Kidney capillary endothelial cell (primary cell): ENCODE measurements at places on chromosomes 12 and 14.

- no peak for DNase-seq
These were observed 2.0 kb upstream of the SOS2 start for GRCh38 chr14:50233166-50233950.

DNA sequence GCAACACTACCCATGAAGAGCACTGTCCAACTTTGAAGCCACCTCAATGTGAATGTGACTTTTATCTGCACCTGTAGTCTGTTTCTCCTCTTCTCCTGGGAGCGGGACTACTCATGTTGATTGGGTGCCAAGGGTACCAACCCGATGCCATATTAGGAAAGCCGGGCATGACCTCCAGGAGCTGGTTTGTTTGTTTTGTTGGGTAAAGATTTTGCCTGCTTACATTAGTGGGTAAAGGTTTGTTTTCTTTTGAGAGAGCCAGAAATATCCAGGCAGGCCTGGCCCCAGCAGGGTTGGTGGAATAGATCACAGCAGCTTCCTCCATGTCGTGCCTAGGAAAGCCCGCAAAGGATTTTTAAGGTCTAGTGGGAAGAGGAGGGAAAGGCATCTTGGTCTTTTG, 19.7 kb upstream of the ITPK1 start:
- no peak for DNase-seq

- no peak for DNase-seq
These were observed 163.4 kb downstream of the SRGAP1 start for GRCh38 chr12:64007853-64008252.

DNA sequence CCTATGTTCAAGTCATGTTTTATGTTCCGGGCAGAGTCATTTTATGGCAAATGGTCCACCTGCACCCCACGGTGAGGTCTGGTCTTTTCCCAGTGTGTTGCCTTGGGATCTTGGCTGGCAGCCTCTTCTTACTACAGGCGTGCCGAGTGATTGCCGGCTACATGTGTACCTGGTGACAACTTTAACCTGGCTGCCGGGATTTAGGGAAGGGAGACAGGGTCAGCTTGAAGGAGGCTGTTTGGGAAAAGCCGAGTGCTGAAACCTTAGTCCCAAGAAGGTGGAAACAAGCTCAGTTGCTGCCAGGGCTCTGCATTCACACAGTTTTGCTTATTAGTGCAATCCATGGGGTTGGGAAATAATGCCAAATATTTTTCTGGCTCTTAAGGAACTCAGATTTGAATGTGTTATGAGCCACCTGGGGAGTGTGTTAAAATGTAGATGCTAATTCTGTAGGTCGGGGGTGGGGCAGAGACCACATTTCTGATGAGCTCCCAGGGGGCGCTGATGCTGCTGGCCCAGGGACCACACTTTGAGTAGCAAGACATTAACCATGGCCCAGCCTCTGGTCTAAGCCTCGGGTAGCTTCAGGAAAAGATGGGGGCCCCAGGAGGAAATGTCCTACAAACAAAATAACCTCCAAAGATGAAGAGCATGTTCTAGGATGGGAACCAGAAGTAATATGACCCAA, 179.6 kb downstream of the TBX5 start:
- DNase-seq, result no peak

- peak; percentile 67 for DNase-seq
These were observed 40.9 kb upstream of the VASH1 start for GRCh38 chr14:76720382-76720813.

- DNase-seq, result no peak
These were observed 141.4 kb downstream of the TTLL5 start for GRCh38 chr14:75802486-75802885.

DNA sequence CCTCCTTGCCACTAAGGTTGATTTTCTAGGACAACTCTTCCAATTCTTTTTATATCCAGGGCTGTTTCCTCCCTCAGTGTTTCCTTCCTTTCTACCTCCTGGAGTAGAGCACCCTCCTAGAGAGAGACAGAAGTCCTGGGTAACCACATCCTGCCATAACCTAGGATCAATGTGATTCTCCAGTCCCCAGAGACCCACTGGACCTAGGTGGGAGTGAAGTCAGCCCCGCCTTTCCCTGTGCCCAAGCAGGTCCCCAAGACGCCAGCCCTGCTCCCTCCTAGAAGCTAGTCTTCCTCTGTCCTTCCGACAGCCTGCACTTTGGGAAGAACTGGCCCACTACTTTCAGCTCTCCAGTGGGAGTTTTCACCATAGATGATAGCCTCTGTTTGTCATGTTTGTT, 166.8 kb upstream of the PLEKHG7 start:
- no peak for DNase-seq

- no peak for DNase-seq
These were observed 38.7 kb downstream of the FAR2 start for GRCh38 chr12:29187756-29188155.

GRCh38 chr12:4240981-4241380, 32.6 kb upstream of the CCND2 start:
- no peak for DNase-seq

GRCh38 chr12:29589286-29589820, 91.9 kb upstream of the OVCH1 start:
- no peak for DNase-seq

DNA sequence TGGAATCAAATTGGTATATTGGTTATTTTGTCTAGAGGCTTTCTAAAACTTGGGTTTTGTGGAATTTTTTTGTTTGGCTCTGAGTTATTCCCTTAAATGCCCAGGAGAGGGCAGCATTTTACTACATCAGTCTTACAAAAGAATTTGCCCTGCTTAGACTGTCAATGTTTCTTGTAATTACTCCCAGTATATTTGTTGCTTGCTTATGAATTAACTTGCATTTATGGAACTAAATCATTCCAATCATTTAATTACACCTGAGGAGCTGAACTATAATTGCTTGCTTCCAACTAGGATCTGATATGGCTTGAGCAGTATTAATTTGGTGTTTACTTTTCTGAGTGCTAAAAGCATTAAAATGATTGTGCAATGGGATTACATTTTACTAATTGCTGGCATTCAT, 48.7 kb downstream of the MIPOL1 start:
- peak; percentile 47 for DNase-seq

- peak; percentile 28 for DNase-seq
These were observed 173.8 kb downstream of the AEBP2 start for GRCh38 chr12:19613051-19613535.

DNA sequence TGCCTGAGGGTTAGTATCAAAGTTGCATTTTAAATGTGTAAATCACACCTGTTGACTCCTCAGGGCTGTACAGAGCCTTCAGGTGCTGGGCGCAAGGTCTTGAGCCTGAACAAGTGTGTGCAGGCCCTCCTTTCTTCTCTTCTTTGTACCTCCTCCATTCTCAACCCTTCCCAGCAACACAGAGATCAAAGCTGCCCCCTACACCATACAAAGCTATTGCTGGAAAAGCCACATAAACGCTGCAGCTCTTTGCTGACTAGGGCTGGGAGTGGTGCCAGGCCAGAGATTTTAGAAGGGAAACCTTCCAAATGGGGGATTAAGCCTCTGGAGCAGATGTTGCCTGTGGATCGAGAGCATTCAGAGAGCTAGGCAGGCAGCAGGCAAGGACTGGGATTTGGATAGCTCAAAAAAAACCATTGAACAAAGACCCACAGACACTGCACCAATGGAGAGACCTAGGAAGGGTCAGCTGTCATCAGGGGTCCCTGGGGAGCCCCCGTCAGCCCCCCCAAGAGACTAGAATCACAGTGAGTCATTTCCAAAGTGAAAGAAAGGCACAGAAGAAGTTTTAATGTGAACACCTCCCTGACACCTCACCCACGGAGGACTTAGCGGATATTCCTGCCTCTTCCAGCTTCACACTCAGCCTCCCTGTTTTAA, 18.2 kb upstream of the SUSD6 start:
- DNase-seq, result no peak

DNA sequence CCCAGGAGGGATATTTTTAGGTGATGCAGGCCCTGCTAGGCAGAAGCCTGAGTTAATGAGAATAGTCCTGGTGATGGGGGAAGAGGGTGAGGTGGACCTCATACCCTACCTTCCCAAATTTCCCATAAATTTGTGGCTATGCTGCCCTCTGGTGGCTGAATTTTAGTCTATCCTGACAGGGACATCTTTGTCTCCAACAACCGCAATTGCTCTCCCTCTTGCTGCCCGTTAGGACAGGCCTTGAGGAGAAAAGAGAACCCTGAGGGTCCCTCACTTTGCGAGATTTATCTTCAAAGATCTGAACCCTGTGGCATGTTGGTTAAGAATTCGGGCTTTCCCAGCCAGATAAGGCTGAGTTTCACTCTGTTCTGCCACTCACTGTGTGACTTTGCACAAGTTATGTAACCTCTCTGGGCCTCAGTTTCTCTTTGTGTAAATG, 9.8 kb upstream of the ZNF385A start:
- no peak for DNase-seq

DNA sequence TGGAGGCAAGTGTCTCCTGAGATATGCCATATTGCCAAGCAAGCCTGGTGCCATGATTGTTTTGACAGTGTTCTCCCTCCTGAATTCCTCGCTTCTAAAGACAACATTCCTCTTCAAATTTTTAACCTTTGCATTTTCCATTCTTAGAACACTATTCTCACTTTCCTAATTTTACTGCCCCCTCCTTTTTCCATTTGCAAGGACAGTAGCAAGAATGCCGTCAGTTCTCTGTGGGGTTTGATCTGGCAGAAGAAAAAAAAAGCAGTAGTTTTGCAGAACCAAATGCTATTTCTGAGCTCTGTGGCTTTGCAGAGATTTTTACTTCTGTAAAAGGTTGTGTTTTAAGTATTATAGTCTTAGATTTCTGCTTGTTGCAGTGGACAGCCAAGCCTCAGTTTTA, 295.2 kb downstream of the NUAK1 start:
- no peak for DNase-seq

GRCh38 chr12:126681676-126682075, 1585.3 kb upstream of the TMEM132C start:
- no peak for DNase-seq

- DNase-seq, result no peak
These were observed 7.3 kb downstream of the POMT2 start for GRCh38 chr14:77313371-77313770.

- DNase-seq, result peak; percentile 87
These were observed 183.1 kb downstream of the TMTC3 start for GRCh38 chr12:88325076-88325815.

DNA sequence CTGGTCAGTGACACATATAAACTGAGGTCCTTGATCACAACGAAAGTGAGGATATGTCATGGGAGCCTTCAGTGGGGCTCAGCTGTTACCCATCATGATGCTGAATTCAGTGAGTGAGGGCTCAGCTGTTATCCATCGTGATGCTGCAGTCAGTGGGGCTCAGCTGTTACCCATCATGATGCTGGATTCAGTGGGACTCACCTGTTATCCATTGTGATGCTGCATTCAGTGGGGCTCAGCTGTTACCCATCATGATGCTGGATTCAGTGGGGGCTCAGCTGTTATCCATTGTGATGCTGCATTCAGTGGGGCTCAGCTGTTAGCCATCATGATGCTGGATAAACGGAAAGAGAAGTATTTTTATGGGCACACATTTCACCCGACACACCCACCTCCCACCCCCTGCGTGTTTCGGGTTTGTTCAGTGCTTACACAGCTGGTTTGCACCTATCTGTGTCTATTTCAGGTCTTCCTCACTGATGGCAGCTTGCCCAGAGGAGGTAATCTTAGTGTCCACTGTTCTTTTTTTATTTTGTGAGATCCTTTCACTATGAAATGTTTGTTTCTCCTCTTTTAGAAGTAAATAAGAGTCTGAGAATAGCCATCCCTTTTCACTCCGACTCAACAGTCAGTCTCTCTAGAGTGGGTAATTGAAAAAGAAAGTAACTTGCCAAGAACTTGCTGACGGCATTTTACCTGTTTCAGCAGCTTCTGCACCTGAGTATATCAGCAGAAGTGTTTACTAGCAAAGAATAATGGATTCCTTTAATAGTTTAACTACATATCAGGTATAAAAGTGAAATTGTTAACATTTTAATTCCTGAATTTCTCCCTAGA, 183.0 kb downstream of the ERC1 start:
- no peak for DNase-seq

DNA sequence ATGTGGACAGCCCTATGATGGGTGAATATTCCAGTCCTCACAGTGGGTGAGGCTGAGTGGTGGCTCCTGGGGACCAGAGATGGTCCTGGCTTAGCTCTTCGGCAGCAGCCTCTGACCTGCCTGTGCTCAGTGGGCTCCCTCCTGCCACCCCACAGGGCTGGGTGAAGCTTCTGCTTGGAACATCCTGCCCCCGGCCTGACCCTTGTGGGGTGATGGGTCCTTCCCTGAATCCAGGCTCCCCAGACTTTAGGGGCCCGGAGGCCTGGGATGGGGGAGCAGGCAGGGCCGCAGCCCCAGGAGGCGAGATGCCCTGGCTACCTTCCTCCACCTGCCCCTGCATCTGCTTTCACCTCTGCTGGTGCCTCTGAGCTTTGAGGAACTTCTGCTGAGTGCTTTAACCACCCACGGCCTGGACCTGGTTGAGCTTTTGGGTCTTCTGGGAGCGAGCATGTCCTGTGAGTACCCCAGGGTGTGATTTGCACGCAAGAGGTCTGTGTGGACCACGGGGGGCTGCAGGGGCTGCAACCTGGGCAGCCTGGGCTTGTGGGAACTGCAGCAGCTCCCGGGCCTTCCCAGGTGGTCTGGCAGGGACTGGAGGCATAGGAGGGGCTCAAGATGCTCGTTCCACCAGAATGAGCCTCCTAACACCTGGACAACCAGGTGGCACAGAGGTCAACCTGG, 159.5 kb downstream of the KIF26A start:
- DNase-seq, result no peak

DNA sequence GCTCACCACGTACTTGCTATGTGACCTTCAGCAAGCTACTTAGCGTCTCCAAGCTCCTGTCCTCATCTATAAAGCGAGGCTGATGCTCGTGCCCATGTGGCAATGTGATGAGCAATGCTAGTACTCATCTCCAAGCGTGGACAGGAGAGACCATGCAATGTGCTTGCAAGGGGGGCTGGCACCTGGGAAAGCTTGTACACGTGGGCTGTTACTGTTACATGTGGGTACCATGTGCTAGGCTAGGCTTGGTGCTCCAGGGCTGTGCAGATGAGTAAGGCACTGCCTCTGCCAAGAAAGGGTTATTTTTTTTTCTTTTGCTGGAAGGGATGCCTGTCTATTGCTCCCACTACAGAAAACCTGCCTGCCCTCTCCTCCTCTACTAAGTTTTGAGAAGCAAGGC, 46.6 kb downstream of the TSPAN11 start:
- no peak for DNase-seq

DNA sequence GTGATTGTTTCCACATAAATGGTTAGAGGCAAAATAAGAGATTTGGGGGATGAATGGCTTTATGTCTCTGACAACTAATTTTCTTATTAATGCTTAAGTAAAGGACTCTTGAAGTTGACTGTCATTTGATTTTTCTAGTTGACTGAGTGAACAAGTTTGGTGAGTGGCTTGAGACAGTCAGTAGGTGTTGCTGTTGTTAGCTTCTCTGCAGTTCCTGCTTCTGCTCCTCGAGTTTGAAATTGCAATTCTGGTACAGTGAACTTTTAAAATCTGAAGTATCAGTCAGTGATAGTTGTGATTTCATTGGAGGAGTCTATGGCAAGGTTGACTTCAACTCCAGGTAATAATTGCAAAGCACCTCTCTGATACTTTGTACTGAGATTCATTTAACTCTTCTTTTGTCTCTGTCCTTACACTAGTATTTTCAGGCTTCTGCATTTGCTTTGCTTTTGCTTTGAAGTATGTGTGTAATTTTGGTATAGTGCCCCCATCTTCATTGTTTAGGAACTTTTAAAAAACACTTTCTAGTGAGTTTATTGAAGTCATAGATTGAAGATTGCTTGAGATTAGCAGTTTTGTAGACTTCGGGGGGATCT, 415.5 kb downstream of the PCNX1 start:
- peak; percentile 10 for DNase-seq
